Dermis blood vessel endothelial cell (primary cell): ENCODE measurements at places on chromosomes 4 and X.

DNA sequence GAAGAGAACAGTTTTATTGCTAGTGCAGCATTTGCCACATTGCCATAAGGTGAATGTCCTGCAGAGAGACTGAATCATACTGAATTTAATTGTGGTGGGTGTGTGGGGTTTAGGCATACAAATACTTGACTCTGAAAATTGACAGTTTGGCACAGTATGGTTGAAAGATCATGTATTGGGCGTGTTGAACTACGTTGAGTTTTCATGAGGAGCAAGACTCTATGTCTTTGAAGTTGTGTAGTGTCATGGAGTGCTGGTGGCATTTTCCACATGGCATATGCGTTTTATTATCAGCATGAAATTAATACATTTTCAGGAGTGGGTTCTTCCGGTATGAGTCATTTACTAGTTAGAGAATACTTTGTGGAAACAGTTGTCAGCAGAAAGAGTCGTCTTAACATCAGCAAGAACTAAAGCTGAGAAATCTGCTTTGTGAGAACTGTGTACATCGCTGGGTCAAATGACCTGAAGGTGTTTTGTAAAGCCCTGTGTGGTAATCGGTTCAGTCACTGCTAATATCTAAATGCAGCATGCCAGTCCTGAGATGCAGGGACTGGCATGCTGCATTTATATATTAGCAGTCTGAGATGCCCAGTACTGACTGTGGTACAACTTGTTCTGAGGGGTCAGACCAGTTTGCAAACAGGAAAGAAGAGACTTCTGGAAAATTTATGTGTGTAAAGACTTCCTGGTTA, 50.3 kb downstream of the ARHGAP10 start:
- DNase-seq, result peak; percentile 50

GRCh38 chr4:52051615-52052474, 741 bp downstream of the SPATA18 start:
- peak; percentile 94 for DNase-seq

DNA sequence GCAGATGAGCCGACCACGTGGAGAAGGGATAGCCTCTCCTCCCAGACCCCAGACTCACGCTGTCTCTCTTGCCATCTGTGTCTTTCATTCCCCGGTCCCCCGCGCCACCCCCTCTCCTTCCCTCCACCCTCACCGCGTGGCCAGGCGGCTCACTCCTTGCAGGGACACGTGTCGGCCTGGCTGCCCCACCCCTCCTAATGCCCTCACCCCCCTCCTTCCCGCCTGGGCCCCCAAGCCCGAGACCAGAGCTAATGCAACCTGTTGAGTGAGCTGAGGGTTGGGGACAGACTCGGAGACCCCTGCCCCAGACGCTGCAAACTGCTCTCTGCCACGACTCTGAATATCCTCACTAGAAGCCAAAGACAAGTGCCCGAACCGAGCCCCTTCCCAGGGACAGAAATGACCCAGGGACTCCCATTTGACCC, 1.8 kb downstream of the SLC38A5 start:
- DNase-seq, result no peak

DNA sequence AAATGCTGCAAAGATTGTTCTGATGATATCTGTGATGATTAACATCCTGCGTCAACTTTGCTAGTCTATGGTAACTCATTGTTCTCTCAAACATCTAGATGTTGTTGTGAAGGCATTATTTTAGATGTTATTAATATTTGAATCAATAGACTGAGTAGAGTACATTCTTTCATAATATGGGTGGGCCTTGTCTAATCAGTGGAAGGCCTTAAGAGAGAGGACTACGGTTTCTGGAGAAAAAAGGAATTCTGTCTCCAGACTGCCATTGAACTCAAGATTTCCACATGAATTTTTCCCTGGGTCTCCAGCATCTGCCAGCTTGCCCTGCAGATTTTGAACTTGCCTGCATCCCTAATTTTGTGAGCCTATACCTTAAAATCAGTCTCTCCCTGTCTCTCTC, 2381.1 kb upstream of the AGA start:
- no peak for DNase-seq

DNA sequence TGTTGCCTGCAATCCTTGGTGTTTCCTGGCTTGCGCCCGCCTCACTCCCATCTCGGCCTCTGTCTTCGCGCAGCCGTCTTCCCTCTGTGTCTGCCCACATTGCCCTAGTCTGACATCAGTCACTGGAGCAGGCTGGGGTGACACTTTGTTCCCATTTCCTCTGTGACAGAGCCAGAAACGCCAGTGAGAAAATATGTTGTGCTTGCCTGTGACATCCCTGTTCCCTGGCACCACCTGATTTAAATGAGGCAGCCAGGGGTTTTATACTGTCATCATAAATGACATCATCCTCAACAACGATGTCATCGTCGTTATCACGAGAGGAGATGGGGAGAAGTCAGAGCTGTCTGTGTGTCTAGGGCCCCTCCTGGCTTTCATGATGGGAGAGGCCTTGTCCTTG, 29.1 kb downstream of the ZNF185 start:
- DNase-seq, result no peak

DNA sequence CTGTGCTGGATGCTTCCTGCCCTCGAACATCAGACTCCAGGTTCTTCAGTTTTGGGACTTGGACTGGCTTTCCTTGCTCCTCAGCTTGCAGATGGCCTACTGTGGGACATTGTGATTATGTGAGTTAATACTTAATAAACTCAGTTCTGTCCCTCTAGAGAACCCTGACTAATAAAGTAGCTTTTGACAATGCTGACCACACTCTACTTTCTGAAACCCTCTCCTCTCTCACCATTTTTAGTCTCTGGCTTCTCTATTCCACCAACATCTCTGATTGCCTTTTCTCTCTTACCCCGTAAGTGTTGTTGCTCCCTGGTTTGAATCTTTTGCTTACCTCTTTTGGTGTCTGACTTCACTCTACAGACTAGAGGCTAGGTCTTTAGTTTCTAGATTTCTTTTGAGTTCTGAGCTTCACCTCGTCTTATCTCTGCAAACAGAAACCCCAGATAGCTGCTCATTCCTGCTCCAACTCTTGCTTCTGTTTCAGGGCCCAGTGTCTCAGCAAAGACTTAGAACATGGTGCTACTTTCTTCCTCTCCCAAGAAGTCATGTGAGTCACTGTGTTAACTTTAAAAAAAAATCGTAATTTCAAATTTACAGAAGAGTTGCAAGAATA, 11.4 kb downstream of the TMSB4X start:
- DNase-seq, result no peak

GRCh38 chr4:7964890-7965662, 25.4 kb upstream of the AFAP1 start:
- DNase-seq, result peak; percentile 69

DNA sequence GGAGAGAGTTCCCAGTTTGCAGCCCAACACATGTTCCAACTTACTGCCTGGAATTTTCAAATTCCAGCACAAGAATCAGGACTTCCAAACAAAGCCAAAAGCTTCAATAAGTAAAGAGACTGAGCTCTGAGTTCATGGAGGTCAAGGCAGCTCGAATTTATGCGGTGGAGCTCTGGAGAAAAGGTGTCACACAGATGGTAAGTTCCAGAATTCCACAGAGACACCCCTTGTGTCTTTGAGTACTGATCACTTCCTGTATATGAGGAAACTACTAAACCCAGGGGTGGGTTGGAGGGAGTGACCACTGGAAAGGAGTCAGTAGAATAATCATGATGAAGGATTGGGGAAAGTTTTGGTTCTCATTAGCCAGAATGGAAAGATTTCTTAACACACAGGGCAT, 118.5 kb upstream of the GUCY1A1 start:
- no peak for DNase-seq

GRCh38 chr4:109912706-109913595, at the start of gene EGF:
EGF (plus strand) TSS chr4:109912883; CDS start chr4:109913336, 453 bp downstream.
- no peak for DNase-seq

DNA sequence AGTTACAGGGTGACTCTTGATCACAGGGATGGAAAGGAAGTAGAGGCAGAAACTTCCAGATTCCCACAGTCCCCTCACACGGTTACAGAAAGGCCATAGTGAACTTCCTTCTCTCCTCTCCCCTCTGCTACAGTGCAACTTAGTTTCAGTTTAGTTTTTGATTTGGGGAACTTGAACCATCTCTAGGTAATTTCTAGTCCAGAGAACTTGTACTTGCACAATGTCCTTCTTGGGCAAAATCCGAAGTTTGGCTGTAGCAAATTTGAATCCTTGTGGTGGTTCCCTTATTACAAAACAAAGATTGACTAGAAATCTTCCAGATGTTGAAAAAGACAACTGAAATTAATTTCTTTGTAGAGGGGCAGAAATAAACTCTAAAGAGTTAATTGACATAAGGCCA, 1.2 kb upstream of the BLTP1 start:
- DNase-seq, result no peak

DNA sequence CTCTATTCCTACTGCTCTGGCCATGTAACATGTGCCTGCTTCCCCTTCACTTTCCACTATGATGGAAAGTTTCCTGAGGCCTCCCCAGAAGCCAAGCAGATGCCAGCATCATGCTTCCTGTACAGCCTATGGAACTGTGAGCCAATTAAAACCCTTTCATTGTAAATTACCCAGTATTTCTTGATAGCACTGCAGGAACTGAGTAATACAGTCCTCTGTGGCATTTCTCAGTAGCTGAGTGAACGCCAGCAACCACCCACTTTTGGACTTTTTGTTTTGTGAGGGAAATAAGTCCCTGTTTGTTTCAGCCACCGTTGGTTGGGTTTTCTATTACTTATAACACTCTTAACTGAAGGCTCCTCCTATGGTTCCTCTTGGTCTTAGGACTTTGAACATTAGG, 104.1 kb downstream of the C4orf51 start:
- DNase-seq, result no peak

DNA sequence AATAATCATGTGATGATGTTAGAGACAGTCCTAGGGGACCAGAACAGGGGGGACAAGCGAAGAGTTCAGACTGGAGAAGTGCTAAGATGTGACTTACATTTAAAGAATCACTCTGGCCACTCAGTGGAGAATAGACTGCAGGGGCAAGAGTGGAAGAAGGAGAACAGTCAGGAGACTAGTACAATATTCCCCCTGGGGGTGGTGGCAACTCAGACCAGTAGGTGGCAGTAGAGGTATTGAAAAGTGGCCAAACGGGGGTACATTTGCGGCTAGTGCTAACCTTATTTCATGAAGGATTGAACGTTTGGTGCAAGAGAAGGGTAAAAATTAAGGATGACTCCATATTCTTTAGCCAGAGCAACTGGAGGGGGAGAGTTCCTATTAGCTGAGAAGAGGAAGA, 2.7 kb upstream of the BMX start:
- peak; percentile 79 for DNase-seq

DNA sequence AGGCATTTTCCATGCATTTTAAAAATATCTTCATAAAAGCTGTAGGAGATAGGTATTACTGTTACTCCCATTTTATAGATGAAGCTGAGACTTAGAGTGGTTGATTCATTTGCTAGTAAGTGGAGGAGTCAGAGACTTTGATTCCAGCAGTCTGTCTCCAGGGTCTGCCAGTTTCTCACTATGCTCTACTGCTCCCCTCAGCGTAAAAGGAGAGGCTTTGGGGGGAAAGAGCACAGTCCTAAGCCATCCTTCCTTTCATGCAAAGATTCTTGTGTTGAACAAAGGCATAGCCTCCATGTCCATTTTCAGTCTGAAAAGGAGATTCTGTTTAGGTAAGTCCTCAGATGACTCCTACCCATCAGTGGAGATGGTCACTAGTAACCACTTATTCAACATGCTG, 117.7 kb upstream of the TMEM150C start:
- DNase-seq, result no peak

- no peak for DNase-seq
These were observed 130.5 kb downstream of the ANK2 start for GRCh38 chr4:113179996-113180395.
